ENCODE measurements at places on chromosomes 16 and 17.
A peak's percentile ranks its signal among the peaks of the same experiment; 100 is the strongest.

DNA sequence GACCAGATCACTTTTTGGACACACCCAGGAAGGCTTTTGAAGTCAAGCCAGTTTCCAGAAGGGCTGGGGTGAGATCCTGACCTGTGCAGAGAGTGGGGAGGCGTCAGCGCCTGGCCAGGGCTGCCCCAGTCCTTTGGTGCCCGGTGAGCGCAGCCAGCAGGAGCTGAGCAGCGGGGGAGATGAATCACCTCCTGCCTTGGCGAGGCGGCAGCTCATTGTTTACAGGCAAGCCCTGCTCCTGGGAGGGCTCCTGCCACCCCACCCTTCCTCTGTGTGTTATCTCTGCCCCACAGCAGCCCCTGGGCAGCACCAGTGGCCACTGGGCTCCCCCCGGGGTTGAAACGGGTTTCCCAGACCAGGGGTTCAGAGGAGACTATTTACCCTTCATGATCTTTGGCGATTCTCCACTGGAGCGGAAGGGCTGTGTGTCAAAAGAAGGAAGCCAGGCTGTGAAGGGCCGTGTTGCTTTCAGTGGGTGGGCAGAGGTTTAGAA is 14.1 kb upstream of the ITGB4 start:
- no peak for DNase-seq

DNA sequence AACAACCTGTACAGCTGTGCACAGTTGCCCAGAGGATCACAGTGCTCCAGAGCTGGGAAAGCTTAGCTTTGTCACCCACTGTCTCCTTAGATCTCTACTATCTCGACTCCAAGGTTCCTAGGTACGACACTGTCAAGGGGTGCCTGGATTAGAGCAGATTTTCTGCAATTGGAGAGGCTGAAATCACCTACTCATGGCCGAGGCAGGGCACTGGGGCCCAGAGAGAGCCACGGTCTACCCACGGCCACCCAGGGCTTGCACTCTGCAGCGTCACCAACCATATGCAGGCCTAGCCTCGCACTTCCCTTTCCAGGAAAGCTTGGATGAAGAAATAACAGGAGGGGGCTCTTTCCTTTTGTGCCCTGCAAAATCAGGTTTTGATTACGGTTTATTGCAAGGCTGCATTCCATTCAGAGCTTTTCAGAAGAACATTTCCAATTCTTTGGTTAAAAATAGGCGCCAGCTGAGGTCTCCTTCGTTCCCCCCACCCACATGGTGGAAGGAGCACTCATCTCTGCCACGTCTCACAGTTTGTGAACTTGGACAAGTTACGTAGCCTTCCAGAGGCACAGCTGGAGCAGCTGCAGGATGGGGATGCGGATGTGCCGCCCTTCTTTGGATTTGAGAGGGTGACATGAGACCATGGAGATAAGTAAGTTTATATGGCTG is 80.0 kb downstream of the IRX5 start:
- no peak for DNase-seq

DNA sequence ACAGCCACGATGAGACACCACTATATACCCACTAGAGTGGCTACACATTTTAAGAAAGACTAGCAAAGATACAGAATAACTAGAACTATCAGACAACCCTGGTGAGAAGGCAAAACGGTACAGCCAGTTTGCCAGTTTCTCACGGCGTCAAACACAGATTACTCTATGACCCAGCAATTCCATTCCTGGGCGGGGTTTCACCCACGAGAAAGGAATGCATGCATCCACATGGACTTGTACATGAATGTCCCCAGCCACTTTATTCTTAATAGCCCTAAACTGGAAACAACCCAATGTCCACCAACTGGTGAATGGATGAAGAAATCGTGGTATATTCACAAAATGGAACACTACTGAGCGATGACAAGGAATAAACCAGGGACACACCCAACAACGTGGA is 74.5 kb downstream of the MYH10 start:
- DNase-seq: no peak

- no peak for DNase-seq
These were observed 5.0 kb downstream of the CASKIN1 start for GRCh38 chr16:2191446-2191706.

DNA sequence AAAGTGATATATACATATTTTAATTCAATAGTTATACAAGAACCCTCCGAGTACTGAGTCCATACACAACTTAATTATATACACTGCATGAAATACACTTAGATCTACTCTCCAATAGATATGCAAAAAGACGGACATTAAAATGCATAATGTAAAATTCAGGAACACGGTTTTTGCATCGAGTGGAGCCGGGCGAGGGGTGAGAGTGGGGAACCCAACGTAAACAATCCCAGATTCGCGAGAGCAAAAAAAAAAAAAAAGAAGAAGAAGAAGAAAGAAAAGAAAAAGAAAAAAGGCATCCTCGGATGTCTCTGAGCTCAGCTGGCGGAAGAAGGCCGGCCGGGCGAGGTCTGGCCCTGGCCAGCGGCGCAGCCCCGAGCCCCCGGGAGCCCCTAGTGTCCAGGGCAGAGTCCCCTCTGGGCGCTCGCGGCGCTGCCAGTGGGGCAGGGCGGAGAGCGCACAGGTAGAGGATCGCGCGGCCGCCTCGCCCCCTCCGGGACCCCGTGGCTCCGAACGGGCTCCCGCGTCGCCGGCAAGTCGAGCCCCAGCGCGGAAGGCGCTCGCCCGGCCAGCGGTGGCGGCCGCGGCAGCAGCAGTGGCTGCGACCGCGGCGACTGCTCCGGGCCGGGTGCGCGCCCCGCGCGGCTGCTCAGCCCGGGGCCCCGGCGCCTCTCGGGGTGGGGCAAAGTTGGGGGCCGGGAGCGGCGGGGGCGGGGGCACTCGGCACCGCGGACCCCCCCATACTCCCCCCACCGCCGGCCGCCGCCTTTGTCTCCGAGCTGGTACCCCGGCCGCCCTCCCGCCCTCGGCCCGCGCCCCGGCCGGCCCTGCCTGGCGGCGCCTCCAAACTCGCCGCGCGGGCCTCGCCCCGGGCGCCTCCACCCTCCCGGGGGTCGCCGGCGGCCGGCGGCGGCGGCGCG is 9.6 kb upstream of the ZFHX3 start:
- no peak for DNase-seq

- DNase-seq: no peak
These were observed 224.1 kb downstream of the GSG1L start for GRCh38 chr16:27839419-27839818.

- no peak for DNase-seq
These were observed at the start of gene C16orf82 for GRCh38 chr16:27066668-27067537. Gene C16orf82 (plus strand): TSS chr16:27066927.

GRCh38 chr17:62043602-62044001 is 21.5 kb downstream of the MED13 start:
- no peak for DNase-seq

DNA sequence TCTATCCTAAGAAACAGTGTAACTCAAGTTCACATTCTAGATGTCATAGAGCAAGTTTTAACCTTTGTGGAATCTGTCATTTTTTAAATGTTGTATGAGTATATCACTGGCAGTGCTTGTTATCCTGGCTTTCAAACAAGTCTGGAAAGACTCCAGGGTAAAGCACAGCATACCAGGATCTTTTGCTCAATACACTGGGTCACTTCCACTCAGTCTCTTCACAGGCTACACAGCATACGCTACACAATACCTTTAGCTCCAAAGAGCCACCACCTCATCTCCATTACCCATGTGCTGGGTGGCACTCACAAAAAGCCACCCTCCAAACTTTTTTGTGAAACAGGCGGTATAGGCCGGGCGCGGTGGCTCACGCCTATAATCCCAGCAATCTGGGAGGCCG is 69.5 kb downstream of the PARN start:
- DNase-seq: no peak

DNA sequence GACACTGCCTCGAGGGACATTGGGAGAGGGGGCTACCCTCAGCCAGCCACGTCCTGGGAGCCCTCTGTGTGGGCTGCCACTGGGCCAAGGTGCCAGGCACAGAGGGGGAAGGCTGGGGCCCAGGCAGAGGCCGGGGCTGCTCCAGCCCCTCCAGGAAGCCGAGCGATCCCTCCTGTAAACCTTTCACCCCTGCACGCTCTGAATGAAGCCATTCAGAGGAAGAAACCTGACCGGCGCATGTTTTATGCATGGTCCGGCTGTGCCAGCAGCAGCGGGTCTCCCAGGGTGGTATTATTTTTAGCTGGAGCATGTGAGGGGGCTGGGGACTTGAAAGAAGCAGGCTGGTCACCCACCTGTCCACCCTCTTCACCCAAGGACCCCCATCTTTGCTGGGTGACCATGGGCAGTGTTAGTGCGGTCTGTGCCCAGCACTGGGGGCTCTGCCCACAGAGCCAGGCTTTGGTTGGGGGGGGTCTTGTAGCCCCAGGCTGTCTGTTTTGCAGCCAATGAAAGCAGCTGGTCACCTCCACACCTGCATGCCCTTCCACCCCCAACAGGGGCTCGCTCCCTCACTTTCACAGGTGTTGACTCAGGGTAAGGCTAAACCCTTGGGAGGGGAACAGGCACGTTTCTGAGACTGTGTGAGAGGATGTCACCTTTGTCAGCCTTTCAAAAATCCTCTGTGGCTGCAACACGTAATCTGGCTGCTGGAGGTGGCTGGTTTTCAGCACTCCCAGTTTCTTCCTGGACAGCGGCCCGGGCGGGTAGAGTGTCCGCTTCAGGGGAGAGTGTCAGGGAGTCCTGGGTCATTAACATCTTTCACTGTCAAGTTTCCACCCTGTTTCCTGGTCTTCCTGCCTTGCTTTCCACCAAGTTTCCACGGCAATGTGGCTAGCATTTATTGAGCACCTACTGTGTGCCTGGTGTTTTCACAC is 77.1 kb upstream of the BRD7 start:
- no peak for DNase-seq

GRCh38 chr17:33334703-33335102 is 41.6 kb upstream of the ASIC2 start:
- no peak for DNase-seq

GRCh38 chr16:89827383-89828198 is 684 bp upstream of the SPIRE2 start:
- DNase-seq: no peak

GRCh38 chr16:52758473-52758855 is 211.5 kb upstream of the TOX3 start:
- no peak for DNase-seq

GRCh38 chr17:36977066-36977465 is 28.3 kb downstream of the AATF start:
- no peak for DNase-seq

DNA sequence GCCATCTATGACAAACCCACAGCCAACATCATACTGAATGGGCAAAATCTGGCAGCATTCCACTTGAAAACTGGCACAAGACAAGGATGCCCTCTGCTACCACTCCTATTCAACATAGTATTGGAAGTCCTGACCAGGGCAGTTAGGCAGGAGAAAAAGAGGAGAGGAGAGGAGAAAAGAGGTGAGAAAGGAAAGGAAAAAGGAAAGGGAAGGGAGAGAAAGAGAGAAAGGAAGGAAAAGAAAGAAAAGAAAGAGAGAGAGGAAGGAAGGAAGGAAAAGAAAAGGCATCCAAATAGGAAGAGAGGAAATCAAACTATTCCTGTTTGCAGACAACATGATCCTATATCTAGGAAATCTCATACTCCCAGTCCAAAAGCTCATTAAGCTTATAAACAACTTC is 11.5 kb downstream of the STX8 start:
- no peak for DNase-seq

GRCh38 chr16:78984324-78984723 is 616.2 kb downstream of the MAF start:
- DNase-seq: no peak

- DNase-seq: no peak
These were observed 2.6 kb upstream of the SRL start for GRCh38 chr16:4244254-4245076.

- peak; percentile 14 for DNase-seq
These were observed 382 bp downstream of the PITPNA start for GRCh38 chr17:1562176-1562643.

DNA sequence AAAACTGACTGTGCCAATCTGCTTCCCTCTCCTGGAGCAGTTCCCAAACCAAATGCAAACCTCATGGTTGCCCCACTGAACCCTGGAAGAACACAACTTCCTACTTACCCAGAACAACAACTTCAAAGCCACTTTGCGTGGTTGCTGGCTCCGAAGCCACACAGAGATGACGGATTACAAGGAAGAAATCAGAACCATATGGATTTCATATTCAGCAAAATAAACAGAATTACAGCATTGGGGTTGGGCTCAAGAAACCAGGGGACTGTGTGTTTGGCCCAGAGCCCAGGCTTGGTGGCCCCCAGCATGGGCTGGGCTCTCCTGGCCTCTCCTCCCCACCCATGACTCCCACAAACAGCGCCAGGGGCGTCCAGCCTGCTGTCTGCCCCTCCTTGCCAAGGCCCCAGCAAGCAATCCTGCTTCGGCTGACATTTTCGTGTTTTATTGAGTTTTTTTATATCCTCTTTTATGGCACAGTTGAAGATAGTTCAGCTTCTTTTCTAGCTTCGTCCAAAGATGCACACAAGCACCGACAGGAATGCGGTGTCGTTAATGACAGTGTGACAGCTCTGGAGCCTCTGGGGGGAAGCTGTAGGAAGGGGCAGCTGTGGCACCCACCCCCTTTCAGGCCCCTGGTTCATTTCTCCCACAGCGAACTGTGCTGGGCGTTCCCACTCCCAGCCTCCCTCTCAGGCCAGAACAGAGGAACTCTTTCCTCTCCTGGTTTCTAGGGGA is 137.1 kb downstream of the GAS7 start:
- no peak for DNase-seq

- DNase-seq: no peak
These were observed 38.6 kb downstream of the AXIN2 start for GRCh38 chr17:65522751-65523404.

DNA sequence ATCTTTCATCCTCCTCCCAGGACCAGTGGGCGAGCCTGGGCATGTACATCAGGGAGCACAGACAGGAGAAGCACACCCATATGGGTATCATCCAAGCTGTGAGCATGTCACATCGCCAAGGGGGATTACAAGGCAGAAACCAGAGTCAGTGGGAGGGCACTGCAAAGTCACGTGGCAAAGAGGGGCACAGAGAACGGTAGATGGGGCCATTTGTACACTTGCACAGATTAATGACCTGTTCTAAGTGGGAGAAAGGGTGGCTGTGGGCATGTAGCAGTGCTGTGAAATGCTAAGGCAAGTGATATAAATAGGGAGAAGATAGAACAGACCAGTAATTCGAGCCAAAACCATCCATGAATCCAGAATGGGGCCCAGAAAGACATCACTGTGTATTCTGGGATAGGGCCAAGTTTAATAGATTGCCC is 265.0 kb downstream of the CPPED1 start:
- no peak for DNase-seq

- DNase-seq: no peak
These were observed 934 bp upstream of the AOC2 start for GRCh38 chr17:42843358-42843934.

DNA sequence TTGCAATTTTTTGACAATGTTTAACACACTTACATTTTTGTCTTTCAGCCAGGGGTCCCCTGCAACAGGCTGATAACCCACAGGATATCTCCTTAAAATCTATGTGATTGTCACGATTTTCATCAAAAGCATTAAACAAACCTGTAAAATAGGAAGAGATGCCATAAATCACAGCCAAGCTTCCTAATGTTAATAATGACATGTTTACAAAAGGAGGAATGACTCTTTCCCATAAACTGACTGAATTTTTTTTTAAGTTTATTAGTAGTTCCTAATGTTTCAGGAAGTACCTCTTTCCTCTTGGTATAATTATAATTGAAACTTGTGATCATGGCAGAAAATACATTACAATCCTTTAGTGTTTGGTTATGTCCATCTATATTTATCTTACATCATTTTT is 119.6 kb downstream of the CA4 start:
- DNase-seq: no peak

Measured in activated T-helper 9 cell treated with anti-CD3 and anti-CD28 coated beads, Interleukin-2, amount 50 U/mL, for 16 hours (primary cell).